ENCODE measurements at places on chromosomes 3 and 15.

GRCh38 chr15:47577461-47577860, 139.8 kb upstream of the SEMA6D start:
- no peak for DNase-seq

DNA sequence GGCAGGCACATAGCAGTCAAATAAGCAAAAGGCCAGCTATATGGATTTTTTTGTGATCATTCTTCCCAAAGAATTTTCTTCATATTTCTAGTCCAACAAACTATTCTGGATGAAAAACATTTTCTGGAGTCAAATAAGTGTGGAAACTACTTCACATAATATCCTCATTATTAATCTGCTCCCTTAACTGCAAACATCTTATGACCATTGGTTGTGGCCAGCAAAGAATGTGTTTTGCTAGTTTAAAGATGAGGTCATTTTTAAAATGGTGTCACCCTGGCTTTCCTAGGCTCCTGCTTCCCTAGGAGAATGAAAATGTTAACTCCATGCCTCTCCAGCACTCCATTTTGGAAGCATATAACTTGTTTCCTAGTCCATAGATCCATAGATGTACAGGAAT, 118.8 kb downstream of the SST start:
- no peak for DNase-seq

DNA sequence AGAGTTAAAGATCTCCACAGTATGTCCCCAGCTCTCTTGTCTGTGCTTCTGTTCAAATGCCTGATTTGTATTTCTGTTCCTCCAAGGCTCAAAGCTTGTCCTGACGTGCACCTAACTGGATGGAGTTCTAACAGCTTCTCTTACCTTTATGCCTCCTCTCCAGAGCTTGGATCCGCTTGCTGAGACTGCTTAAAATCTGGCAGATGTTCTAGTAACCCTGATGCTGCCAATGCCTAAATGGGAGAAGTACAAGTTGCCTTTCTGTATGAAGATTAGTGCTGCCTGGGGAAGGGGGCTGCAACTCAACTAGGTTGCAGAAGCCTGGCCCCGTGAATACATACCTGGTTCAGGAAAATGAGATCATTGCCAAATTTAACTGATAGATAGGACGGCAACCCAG, 354.5 kb upstream of the KCNMB2 start:
- DNase-seq = no peak

GRCh38 chr3:147385059-147386012, 21.0 kb downstream of the ZIC4 start:
- DNase-seq = no peak

DNA sequence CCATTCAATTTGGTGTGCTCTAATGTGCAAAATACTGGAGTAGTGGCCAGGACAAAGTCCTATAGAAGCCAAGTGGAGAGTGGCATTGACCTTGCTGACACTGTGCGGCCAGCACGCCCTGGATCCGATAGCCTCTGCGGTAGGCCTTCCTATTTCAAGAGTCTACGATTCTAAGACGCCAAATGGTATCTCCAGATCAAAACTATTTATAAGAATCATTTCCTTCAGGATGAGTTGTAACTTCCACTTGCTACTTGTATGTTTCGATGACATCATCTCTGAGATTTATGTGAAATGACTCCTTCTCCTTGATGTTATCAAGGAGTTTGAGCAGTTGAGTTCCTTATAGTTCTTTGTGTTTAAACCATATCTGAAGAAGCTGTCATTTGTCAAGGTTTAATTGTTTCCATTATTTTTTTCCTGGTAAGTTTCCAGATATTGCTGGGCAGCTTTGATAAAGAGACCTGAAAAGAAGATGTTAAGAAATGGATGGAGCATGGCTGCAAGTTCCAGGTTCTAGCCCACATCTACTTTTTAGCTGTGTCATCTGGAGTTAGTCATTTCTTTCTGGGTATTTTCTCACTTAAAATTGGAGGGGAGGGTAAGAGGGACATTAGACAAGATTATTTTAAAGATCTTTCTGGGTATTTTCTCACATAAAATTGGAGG, 71.8 kb downstream of the TMEM44 start:
- no peak for DNase-seq

- DNase-seq = no peak
Observed at GRCh38 chr3:134004841-134005240, 24.9 kb downstream of the SLCO2A1 start.

- no peak for DNase-seq
Observed at GRCh38 chr3:113707835-113708234, 11.4 kb upstream of the USF3 start.

GRCh38 chr3:184234224-184234623, 4.8 kb downstream of the VWA5B2 start:
- no peak for DNase-seq

DNA sequence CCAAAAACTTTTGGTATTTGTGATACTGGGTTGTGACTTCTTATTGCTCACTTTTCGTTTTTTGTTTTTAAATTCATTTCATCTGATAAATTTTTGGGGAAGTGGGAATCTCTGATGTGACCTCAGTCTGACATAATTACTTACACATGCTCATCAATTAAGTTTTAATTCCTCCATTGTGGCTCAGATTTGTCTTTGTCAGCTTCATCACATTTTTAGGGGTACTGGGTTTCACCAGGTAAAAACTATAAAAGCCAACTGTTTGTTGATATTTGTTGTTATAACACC, 425.3 kb upstream of the TGFBR2 start:
- DNase-seq = no peak

Measured in CD4-positive, alpha-beta T cell treated with Interleukin-1 beta for 1 hour (primary cell).